ENCODE measurements at places on chromosomes 4 and X.

GRCh38 chr4:7501873-7502272 is 67.1 kb upstream of the PSAPL1 start:
- no peak for DNase-seq

GRCh38 chr4:15542760-15543159 is 73.1 kb downstream of the CC2D2A start:
- DNase-seq, result no peak

DNA sequence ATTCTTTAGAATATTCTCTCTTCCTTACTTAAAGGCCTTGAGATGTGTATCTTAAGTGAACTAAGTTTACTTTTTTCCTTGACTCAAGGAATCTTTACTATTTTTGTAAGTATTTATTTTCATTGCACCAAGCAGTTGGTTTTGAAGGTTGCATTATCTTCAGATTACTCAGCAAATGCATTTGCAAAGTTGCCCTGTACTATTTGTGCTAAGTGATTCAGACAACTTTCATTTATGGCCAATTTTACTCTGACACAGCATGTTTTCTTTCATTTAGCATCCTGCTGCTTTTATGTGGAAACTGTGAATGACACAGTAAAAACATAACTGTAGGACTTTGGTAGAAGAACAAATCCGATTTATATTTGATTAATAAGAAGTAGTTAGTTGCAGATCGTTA is 191.0 kb downstream of the CCSER1 start:
- DNase-seq, result no peak

- DNase-seq, result no peak
Observed at GRCh38 chrX:5307416-5307815, 921.3 kb downstream of the NLGN4X start.

DNA sequence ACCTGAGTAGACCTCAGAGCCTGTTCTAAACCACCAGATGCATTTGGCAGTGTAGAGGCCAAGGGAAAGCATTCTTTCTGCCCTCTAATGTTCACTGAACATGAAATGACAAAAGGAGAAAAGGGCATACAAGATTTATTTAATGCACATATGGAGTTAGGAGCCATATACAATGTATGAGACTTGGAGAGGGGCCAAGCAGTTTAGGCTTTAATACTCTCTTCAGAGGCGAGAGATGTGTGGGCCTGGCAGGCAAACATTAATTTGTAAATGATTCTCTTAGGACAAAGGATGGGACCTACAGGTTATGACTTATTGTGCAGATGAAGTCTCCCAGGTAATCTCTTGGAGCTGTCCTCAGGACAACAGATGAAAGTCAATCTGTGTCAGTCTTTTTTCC is 631.9 kb downstream of the ADGRL3 start:
- no peak for DNase-seq

DNA sequence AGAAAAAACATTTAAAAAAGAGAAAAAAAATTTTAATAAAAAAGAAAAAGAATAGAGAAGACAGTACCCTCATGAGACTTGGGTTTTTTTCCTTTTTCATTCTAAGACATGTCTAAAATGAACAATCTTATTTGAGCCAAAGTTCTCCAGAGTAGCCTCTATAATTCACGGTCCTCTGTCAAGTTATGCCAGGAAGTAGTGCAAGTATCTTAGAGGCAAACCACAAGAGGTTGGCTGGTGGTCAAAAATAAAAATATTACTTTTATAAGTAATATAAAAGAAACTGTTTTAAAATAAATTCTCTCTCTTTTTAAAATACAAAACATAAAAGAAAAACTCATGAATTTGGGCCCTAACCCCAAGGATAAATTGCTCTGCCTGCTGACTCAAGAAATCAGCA is 26.5 kb downstream of the HNRNPDL start:
- no peak for DNase-seq

DNA sequence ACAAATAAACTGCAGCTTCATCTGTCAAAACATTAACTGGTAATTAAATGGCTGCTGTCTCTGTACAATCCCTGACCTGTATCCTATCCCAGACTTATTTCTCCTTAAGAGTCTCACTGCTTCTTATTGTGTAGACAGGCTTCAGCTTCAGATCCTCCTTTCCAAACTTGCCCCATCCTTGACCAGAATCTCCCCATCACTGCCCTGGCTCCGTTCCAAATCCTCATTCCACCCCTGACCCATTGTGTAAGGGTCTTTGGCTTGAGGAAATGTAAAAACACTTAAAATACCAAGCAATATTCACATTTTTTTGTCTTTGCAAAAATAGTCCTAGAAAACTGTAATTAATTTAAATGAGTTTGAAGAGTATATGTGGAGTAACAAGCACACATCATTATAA is 152.6 kb upstream of the VEGFC start:
- DNase-seq, result no peak

GRCh38 chr4:88308587-88308986 is 24.2 kb upstream of the PPM1K start:
- no peak for DNase-seq

All from KG1 (cell line).